ENCODE measurements at places on chromosomes 3 and 15. TPM values are rescaled to one million over a fixed set of nuclear protein-coding genes. Genes with fewer than 3 reads are reported as not detected.

The TRPM1 gene
- not detected for total RNA-seq

The TMEM40 gene
- total RNA-seq = not detected

The SEMA5B gene
- total RNA-seq = not detected

The ROBO1 gene
- 9.0 TPM for total RNA-seq

The CNTN4 gene
- not detected for total RNA-seq

The HTD2 gene
- total RNA-seq = 8.4 TPM

The DOCK3 gene
- 3.6 TPM for total RNA-seq

The ZNF660 gene
- 1.0 TPM for total RNA-seq

The H1-8 gene
- not detected for total RNA-seq

The RPL32 gene
- total RNA-seq = 2,861 TPM

The GALNT15 gene
- not detected for total RNA-seq

The ZCWPW2 gene
- 0.68 TPM for total RNA-seq

The WDR93 gene
- total RNA-seq = not detected

The SCAMP5 gene
- total RNA-seq = 0.65 TPM

All from activated CD8-positive, alpha-beta T cell treated with anti-CD3 and anti-CD28 coated beads for 36 hours (primary cell).